ENCODE measurements at places on chromosomes 2 and 18. TPM values are rescaled to one million over a fixed set of nuclear protein-coding genes. Genes with fewer than 3 reads are reported as not detected.

SPEG gene
- 0.42 TPM for total RNA-seq

VIT gene
- total RNA-seq, result not detected

HOXD10 gene
- total RNA-seq, result not detected

SERPINB13 gene
- not detected for total RNA-seq

CRYGD gene
- total RNA-seq, result not detected

SLC19A3 gene
- not detected for total RNA-seq

SMAD4 gene
- total RNA-seq, result 83.8 TPM

GALNT5 gene
- total RNA-seq, result not detected

MC2R gene
- total RNA-seq, result not detected

- DNase-seq, result no peak
These were observed 31.6 kb downstream of the PCBP1 start for GRCh38 chr2:70118798-70119454.

- DNase-seq, result no peak
These were observed 100.8 kb downstream of the TAF4B start for GRCh38 chr18:26327062-26327461.

GRCh38 chr2:74864728-74865722 is 31.1 kb downstream of the HK2 start:
- DNase-seq, result no peak

- no peak for DNase-seq
These were observed 136.5 kb upstream of the CTDP1 start for GRCh38 chr18:79542876-79543750.

GRCh38 chr2:226756131-226756530 is 43.5 kb downstream of the IRS1 start:
- DNase-seq, result no peak

DNA sequence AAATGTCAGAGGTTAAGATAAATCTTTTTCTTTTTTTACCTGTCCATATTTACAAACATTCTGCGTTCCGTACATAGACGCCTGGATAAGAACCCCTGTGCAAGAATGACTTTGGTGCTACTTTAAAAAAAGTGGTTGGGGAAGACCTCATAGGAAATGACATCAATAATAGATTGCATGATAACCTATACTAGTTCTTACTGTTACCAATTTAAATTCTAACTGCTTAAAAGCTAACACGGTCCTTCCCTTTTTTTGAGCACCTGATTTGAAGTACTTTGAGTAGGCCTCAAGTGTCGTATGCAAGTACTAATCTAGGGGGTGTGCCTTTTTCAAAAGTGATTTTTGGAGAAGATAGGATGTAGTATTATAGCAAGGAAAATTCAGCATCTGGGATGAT is 2.1 kb downstream of the SLC39A10 start:
- no peak for DNase-seq

DNA sequence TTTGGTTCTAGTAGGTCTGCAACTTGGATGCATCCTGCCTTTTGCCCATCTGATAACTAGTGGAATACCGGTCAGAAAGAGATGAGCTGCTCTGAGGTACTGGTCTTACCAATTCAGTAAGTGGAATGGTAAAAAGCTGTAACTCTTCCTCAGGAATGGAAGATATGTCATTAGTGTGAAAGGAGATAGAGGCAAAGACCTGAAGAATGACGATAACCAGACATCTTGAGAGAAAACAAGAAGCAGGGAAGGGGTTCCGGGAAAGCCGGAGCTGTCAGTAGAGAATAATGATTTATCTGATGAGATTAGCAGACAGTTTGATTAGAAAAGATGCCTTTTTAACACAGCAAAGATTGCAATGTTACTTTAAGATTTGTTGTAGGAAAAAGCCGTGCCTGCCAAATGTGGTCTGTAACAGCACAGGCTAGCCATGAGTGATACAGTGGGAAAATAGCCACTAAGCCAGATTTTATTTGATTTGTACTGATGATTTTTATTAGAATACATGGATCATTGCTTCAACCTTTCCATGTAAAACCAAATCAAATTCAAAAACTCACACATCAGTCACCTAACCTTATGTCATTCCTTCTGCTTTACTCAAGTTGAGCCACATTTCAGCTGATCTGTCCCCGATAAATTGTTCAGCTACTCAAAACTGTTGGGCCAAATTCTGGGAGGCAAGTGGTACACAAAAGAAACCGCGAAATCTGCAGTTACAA is 110.0 kb downstream of the TCF4 start:
- no peak for DNase-seq

DNA sequence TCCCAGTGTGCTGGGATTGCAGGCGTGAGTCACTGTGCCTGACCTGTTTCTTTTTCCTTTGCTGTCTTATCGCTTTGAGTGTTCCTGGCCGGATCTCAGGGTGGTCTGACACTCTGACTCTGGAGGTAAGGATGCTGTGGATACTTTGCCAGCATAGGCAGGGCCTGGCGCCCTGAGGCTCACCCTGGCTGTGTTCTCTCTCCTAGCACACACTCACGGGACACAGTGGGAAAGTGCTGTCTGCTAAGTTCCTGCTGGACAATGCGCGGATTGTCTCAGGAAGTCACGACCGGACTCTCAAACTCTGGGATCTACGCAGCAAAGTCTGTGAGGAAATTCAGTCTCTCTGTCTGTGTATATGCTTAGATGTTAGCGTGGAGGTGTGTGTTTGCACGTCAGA is 18.0 kb upstream of the SAG start:
- DNase-seq, result no peak

DNA sequence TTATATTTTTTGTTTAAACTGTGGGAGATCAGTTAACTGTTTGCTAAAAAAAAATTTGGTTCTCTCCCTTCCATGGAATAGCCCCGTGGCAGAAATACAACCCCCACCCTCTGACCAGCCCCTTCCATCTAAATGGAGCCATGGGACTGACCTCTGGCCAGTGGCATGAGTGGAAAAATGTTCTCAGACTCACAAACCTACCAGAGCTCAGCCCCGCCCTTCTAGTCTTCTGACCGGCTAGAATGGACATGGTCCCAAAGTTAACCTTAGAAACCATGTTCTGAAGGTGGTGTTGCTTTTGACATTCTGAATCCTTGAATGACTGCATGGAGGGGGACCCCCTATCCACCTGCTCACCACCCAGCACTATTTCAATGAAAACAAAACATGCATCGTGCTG is 1.3 kb upstream of the CHRNA1 start:
- DNase-seq, result no peak

Measured in activated B cell treated with CpG ODN at 0.5 μM for 24 hours (primary cell).